ENCODE measurements at places on chromosomes 7 and 10.

GRCh38 chr10:130396044-130396443 is 259.9 kb downstream of the GLRX3 start:
- DNase-seq, result no peak

DNA sequence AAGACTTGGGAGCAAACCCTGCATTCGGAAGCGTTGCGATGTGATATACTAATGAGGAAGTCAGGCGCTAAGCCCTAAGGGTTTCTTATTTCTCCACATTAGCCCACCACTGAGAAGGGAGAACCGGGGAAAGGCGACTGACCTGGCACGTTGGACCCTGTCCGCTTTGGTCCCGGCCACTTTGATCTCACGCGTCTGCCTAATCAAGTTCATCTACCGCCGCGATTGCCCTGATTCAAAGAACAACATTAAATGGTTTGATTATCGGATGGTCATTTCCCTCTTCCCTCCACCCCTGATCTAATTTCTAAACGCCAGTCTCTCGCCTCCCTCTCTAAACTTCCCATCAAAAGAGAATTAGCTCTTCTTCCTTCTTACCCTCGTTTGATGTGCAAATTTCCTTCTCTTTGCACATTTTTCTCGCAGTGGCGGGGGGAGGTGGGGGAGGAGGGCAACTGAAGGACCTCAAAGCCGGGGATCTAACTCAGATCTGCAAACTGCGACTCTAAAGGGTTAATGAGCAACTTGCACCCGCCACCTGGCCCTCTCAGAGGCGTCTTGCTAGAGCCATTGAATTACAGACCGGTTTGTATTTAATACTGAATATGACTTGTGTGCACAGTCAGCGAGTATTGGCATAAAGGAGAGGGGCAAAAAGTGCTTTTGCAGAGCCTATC is 687 bp upstream of the DKK1 start:
- no peak for DNase-seq

DNA sequence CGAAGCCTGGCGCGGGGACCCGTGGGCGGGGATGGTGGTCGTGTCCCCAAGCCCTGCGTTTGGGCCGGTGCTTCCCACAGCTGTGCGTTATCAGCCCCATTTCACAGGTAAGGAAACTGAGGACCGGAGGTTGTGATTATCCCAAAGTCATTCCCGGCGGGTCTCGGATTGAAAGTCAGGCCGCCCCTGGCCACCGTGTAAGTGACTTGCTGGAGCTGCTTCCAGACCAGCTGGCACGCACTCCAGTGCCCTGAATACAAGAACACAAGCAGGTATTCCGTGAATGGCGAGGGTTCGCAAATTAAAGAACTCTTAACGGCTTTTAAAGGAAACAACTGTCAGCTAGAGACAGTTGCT is 675 bp upstream of the ATE1 start:
- no peak for DNase-seq

GRCh38 chr10:91980319-91980718 is 56.7 kb downstream of the BTAF1 start:
- no peak for DNase-seq

DNA sequence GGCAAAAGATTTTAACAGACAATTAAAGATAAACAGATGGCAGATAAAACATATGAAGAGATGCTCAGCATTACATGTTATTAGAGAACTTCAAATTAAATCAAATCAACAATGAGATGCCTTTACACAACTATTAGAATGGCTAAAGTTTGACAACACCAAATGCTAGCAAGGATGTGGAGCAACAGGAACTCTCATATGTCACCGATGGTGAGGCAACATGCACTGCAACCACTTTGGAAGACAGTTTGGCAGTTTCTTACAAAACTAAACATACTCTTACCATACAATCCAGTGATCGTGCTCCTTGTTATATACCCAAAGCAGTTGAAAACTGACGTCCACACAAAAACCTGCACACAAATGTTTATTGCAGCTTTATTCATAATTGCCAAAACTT is 13.7 kb upstream of the ATE1 start:
- DNase-seq, result no peak

GRCh38 chr7:828793-829561 is 3.3 kb upstream of the SUN1 start:
- no peak for DNase-seq

GRCh38 chr7:149620961-149621360 is 123.4 kb upstream of the ZNF746 start:
- DNase-seq, result peak; percentile 31

GRCh38 chr10:66941491-66941890 is 15.7 kb downstream of the LRRTM3 start:
- no peak for DNase-seq

DNA sequence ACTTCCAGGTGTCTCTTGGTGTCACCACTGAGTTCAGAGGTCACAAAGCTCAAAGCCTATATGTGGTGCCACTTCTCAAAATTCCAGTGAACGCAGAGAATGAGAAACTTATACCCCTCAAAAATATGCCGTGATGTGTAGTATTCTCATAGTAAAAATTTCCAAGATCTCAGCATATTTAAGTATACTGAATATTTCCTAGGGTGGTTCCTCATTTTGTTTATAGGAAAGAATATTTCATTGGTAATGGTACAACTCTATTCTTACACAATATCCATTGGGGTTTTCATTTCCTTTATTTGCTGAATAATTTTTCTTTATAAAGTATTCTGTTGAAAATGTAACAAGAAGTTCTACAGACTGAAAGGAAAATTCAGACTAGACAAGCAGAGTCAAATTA is 58.9 kb upstream of the ADO start:
- DNase-seq, result no peak

GRCh38 chr7:107506674-107507339 is 37.0 kb downstream of the GPR22 start:
- DNase-seq, result no peak

- DNase-seq, result no peak
Measured at GRCh38 chr10:129421399-129422010, 45.5 kb upstream of the MGMT start.

DNA sequence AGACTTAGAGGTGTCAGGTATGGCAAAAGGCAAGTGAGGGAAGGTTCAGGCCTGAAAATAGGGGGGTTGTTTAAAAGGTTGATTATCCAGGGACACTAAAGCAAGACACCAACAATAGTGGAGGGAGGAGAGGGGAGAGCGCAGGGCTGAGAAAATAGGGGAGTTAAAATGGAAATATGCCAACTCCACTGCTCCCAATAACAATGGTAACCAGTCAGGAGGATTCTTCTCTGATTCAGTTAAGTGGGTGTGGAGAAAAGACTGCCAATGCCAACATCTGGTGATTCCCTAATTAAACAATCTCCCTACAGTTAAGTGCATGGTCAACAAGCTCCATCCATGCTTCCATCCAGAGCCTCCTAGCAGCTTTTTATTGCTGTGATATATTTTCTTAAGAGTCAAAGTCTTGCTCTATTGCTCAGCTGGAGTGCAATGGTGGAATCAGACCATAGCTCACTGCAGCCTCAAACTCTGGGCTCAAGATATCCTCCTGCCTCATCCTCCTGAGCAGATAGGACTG is 183.3 kb downstream of the JAZF1 start:
- DNase-seq, result no peak

GRCh38 chr10:87733081-87733480 is 73.4 kb downstream of the PAPSS2 start:
- no peak for DNase-seq

- no peak for DNase-seq
Measured at GRCh38 chr7:139183251-139183650, 47.8 kb upstream of the UBN2 start.

DNA sequence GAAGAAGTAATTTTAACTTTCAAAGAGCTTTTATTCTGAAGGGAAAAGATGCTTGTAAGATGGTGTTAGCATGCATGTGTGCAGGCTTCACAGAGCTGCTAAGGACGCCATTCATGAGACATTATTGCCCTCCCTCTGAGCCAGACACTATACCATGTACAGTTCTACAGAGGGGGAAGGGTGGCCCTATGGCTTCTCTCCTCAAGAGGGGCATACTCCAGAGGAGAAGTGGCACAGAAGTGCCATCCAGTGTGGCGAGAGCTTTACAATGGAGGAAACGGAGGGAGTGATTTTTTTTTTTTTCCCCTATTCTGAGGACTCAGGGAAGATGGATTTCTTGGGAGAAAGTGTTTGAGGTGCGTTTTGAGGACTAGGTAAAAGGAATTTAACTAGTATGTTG is 119.5 kb downstream of the BICC1 start:
- no peak for DNase-seq

GRCh38 chr10:18875477-18875876 is 173.1 kb upstream of the MALRD1 start:
- DNase-seq, result no peak

DNA sequence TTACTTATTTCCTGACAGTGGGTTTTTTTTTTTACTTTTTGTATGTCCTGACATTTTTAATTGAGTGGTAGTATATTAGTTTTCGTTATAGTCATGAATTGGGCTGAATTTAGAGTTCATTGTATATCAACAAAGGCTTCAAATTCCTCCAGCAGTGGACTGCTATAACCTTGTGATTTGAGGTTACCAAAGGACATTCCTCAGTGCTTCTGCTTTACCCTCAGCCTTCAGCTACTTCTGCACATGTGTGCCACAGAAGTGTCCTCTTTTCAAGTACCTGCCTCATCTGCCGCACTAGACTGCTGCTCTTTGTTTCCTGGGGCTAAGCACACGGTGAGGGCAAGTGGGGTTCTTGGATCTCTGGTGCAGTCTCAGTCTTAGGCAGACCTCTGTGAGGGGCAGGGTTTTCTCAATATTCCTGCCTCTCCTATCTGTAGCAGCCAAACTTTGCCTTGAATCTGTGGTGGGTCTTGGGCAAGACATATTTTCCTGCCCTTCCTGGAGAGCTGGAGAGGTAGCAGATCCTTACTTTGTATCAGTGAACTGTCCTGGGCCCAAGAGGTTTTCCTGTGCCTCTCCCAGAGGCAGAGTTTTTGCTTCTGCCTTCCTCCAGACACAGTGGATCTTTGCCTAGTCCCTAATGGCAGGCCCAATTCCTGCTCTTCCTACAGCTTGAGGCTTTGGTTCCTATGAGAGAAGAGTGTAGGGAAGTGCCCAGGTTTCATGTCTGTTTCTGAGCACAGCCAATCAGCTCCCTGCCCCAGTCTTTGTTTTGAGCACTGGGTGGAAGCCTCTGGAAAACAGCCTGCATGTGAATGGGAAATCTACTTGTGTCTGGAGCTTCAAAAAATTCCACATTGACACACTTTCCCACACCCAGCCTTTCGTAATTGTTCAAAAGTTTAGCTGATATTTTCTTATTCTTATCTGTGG is 39.0 kb upstream of the STRIP2 start:
- DNase-seq, result no peak

DNA sequence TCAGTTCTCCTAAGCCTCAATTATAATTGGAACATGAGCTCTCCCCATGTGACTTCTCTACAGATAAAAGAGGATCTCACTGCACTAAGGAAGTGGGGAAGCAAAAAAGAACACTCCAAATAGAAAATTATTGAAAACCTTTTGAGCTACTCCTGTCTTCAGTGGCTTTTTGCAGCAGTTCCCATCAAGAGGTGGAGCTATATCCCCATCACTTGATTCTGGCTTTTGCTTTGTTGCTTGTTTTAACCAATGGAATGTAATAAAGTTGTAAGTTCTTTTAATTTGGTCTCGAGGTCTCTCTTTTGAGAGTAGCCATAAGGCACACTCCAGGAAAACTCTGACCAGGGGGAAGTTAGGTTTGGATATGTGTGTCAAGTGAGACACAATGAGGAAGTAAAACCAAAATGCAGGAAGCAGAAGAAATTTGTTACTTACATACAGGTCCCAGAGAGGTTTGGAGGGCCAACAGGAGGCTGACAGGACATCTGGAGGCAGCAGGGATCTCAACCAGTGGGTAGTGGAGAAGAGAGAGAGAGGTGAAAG is 569.4 kb downstream of the HTR7 start:
- DNase-seq, result no peak

GRCh38 chr7:132402751-132403245 is 173.5 kb downstream of the PLXNA4 start:
- DNase-seq, result no peak

DNA sequence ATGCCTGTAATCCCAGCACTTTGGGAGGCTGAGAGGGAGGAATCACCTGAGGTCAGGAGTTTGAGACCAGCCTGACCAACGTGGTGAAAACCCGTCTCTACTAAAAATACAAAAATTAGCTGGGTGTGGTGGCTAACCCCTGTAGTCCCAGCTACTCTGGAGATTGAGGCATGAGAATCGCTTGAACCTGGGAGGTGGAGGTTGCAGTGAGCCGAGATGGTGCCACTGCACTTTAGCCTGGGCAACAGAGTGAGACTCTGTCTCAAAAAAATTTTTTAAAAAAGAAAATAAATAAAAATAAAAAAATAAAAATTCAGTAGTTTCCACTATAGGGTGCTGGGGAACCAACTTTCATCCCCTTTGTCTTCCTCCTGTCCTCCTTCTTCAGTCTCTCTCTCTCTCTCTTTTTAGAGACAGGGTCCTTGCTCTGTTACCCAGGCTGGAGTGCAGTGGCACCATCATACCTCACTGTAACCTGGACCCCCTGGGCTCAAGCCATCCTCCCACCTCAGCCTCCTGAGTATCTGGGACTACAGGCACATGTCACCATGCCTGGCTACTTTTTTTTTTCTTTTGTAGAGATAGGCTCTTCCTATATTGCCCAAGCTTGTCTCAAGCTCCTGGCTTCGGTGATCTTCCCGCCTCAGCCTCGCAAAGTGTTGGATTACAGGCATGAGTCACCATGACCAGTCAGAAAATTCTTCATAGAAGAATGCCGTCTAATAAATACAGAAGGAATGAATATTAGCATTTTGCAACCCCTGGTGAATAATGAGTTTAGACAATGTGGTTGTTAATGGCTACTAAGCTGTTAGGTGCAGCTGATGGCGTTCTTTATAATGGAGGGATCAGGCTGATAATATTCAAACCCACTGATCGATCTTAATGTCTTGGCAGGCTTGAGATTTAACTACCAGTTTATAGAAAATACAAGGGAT is 20.6 kb downstream of the RBM20 start:
- no peak for DNase-seq

GRCh38 chr7:151308791-151309190 is 32.8 kb upstream of the NUB1 start:
- no peak for DNase-seq

DNA sequence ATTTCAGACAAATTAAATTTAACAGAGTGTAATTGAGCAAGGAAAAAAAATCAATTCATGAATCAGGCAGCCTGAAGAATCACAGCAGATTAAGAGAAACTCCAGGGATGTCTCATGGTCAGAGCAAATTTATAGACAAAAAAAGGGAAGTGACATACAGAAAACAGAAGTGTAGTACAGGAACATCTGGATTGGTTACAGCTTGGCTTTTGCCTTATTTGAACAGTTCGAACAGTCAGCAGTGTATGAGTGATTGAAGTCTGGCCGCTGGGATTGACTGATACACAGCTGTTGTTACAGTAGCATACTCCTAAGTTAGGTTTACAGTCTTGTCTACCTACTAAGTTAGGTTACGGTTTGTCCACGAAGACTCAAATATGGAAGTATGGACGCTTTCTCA is 255.3 kb downstream of the HPSE2 start:
- no peak for DNase-seq

- no peak for DNase-seq
Measured at GRCh38 chr7:36090976-36091873, 61.8 kb upstream of the EEPD1 start.

GRCh38 chr7:116162992-116163391 is 47.3 kb upstream of the TES start:
- no peak for DNase-seq

Measured in stimulated activated CD8-positive, alpha-beta memory T cell treated with anti-CD3 and anti-CD28 coated beads, Interleukin-15, amount 100 ng/mL, for 4 hours (primary cell).